ENCODE measurements at places on chromosomes 12 and 14.

DNA sequence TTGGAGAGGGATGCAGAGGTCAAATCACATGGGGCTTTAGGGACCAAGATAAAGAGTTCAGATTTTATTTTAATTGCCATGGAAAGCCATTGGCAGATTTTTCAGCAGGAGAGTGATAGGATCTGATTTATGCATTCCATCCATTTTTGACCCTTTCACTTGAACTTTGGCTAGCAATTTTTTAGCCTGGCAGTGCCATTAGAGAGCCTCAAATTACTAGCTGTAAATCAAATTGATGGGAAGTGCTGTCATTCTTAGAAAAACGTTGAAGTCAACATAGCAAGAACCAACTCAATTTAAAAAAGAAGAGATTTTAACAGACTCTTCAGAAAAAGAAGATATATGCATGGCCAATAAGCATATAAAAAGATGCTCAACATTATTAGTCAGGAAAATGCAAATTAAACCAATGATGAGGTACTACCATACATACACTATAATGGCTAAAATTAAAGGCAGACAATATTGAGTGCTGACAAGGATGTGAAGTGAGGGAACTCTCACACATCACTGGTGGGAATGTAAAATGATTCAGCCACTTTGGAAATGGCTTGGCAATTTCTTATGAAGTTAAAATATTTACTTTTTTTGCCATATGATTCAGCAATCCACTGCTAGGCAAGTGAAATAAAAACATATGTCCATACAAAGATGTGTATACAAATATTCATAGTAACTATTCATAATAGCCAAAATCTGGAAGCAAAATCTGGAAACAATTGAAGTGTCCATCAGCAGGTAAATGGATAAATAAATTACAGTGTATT lies 89.7 kb downstream of the PTCSC3 start:
- no peak for DNase-seq

DNA sequence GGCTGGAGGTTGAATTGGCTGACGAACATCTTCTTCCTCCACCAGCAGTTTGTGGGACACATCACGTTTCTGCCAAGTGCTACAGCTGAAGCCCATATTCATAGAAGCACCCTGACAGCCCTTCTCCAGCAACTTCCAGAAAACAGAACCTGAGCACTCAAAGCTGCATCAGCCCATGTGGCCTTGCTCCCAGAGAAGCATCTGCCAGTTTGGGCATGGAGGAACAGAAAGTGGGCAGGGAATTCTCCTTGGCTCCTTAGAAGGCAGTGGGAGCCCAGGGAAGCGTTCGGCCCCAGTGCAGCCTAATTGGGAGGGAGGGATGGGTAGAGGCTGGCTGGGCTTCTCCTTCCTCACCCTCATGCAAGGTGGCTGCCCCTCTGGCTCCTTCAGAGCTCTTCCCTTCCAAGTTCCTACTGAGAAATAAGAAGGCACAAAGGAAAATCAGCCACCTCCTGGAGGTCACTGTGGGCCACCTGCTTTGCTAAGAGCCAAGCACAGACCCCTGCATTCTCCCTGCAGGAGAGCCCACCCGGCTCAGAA lies 4.1 kb upstream of the NGB start:
- no peak for DNase-seq

DNA sequence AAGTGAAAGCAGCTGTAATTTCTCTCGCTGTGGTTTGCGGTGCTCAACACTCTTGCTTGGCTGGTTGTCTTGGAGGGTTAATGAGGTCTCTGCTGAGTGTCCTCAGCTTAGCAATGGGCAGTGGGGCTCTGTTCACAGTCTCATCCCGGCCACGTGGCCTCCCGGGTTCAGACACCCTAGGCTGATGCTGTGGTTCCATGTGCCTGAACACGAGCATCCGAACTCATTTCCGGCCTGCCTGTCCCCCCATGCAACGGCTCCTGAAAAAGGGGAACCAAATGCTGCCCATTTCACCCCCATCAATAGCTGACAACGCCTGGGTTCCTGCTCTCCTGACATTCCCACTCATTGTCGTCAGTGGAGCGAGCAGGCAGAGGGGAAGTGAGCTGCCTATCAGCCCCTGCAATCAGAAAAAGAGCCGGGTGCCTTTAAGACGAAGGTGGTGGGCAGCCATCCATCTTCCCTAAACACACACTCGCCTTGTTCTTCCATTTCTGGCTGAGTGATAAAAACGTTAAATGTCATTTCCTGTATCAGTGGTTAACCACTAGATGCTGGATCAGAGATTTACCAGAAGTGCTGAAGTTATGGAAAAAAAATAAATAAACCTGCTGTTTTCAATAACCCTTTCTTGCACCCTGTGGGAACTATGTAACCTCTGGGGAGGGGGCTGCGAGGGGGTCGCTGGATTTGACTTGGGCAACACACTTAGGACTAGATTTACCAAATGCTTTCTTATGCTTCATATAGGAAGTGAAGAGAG lies 60.3 kb upstream of the BCL2L14 start:
- DNase-seq: peak; percentile 96

DNA sequence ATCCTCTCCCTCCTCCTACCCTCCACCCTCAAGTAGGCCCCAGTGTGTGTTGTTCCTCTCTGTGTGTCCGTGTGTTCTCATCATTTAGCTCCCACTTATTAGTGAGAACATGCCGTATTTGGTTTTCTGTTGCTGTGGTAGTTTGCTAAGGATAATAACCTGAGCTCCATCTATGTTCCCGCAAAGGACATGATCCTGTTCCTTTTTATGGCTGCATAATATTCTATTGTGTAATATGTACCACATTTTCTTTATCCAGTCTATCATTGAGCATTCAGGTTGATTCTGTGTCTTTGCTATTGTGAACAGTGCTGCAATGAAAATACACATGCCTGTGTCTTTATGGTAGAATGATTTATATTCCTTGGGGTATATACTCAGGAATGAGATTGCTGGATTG lies 30.5 kb downstream of the JDP2 start:
- DNase-seq: no peak

GRCh38 chr12:80178846-80179245 lies 79.5 kb downstream of the OTOGL start:
- DNase-seq: no peak

GRCh38 chr14:46574221-46574977 lies 77.2 kb downstream of the RPL10L start:
- no peak for DNase-seq

- DNase-seq: no peak
Observed at GRCh38 chr14:64974563-64974962, 2.4 kb upstream of the RAB15 start.

DNA sequence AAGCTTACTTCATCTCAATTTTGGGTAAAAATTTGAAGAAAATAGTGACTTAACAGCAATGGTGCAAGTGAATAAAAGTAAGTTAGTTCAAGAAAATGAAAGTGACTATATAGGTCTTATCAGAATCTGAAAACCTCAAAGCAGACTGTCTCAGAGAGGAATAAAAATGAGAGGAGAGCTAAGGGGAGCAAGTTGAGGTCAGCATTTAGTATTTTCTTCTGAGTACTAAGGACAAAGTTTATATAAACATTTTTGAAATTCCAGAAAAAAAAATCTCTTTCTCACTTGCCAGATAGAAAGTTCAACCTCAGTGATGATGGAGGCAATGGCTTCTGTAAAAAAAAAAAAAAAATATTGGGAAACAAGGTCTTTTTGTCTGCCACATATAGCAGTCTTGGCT lies 414.1 kb downstream of the NPAS3 start:
- no peak for DNase-seq

GRCh38 chr14:64040044-64040443 lies 187.2 kb downstream of the SYNE2 start:
- no peak for DNase-seq

GRCh38 chr12:69258655-69259054 lies 19.3 kb downstream of the CPSF6 start:
- no peak for DNase-seq

- peak; percentile 17 for DNase-seq
Observed at GRCh38 chr12:16165506-16165905, 112.0 kb downstream of the SLC15A5 start.

- DNase-seq: no peak
Observed at GRCh38 chr14:88660056-88660455, 97.2 kb downstream of the ZC3H14 start.

DNA sequence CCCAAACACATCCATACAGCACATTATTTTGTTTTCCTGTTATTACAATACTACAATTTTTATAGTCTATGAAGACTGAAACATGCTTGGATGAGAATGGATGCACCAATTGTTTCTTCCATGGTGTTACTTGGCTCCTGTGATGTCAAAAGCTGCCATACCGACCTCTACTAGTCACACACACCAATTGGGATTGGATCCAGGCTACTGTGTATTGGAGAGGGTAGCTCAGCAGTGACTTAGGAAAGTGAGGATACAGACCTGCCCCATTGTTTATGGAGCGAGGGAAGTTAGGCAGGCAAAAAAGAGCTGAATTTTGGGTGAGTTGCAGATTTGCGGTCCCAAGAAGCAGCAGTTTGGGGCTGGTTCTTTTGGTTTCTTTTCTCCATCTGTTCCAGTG lies 30.8 kb upstream of the AKAP6 start:
- DNase-seq: no peak

GRCh38 chr12:116157845-116158267 lies 119.6 kb downstream of the MED13L start:
- DNase-seq: no peak

GRCh38 chr12:85076688-85077430 lies 40.7 kb downstream of the LRRIQ1 start:
- peak; percentile 27 for DNase-seq

- no peak for DNase-seq
Observed at GRCh38 chr12:99439399-99439798, 208.2 kb upstream of the GARIN6 start.

DNA sequence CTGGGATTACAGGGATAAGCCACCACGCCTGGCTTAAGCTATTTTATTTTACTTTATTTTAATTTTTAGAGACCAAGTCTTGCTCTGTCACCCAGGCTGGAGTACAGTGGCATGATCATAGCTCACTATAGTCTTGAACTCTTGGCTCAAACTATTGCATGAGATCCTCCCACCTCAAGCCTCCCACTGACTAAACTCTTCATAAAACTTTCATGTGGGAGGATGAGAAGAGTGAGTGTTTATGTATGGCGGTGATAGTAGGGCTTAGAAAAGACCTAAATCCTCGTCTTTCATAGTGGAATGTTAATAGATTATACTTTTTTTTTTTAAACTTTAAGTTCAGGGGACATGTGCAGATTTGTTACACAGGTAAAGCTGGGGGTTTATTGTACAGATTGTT lies 23.5 kb upstream of the PPP4R3A start:
- no peak for DNase-seq

DNA sequence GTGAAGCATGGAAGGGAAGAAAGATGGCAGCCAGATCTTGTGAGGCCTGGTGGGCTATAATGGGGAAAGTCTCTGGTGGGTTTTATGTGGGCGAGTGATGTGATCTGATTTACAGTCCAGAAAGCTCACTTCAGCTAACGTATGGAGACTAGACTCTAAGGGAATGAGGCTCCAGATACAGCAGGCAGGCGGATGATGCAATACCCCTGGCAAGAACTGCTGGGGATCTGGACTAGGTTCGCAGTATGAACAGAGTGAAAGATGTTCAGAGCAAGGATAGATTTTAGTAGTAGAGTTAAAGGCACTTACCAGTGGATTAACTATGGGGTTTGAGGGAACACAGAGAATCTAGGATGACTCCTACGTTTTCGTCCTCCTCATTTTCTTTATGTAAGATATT lies 253.1 kb downstream of the ANO2 start:
- no peak for DNase-seq

GRCh38 chr12:50213439-50213838 lies 46.3 kb upstream of the CERS5 start:
- DNase-seq: no peak

DNA sequence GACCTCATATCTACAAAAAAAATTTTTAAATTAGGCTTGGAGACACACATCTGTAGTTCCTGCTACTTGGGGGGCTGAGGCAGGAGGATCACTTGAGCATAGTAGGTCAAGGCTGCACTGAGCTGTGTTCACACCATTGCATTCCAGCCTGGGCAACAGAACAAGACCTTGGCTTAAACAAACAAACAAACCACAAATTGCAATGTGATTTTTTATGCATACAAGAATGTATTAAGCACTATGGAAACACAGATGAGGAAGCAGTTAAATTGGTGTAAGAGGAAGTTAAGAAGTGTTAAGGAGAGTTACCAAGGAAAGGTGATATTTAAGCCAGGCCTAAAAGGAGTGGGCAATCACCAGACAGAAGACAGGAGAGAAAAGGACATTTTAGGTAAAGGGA lies 83.6 kb upstream of the HECTD1 start:
- no peak for DNase-seq

- DNase-seq: no peak
Observed at GRCh38 chr14:96559571-96559970, 57.4 kb downstream of the PAPOLA start.

DNA sequence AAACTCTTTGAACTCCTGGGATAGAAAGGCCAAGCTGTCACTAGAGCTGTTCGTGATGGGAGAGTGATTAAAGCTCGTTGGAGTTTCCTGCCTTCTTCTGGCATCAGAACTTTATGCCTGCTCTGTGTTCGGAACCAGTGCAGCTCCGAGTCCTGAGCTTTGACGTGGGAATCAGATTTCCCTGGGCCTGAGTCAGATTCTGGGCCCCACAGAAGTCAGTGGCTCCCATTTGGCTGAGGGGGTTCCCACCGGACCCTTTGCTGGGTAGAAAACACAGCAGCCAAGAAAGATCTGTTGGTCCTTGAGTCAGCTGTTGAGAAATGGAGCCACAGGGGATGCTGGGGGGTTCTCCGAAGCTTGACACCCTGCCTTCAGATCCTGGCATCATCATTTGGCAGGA lies 238.0 kb downstream of the CHST11 start:
- no peak for DNase-seq

DNA sequence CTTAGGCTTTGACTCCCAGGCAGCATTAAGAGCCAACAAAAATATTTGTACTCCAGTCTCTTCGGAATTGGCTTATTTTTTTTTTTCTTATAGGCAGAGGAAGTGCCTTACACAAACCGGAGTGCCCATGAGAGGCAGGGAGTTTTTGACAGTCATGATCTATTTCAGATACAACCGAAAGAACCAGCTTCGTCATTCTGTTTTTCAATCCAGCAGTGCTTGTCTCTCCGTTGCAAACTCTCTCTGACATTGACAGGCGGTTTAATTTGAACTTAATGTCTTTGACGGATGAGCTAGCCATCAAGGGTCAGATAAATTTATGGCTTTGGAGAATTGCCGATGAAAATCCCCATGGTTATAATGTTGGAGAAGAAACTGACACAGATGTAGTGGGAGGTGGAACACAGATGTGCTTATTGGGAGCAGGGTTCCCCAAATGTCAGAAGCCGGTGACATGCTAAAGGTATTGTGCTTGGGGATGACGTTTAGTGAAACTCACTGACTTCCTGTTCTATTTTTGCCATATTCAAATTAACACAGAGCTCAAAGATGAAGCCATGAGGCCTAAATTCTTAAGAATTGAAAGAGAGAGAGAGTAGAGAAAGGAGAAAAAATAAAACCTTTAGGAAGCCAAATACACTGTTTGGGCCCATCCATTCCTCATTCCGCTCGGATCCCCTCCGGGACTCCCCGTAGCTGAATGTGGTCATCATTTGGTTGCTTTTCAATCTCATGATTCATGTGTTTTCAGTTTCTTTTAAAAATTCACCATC lies 59.7 kb downstream of the PLXNC1 start:
- DNase-seq: no peak

GRCh38 chr14:52917735-52918134 lies 33.1 kb downstream of the FERMT2 start:
- DNase-seq: no peak

GRCh38 chr12:96233939-96234461 lies 39.8 kb downstream of the ELK3 start:
- DNase-seq: no peak

- DNase-seq: no peak
Observed at GRCh38 chr12:119322301-119322723, 12.2 kb upstream of the CCDC60 start.

- no peak for DNase-seq
Observed at GRCh38 chr14:40292664-40293063, 860.4 kb upstream of the FBXO33 start.

GRCh38 chr12:69298947-69299346 lies 49.2 kb upstream of the LYZ start:
- no peak for DNase-seq
